ENCODE measurements at places on chromosomes 11 and 22. TPM values are rescaled to one million over a fixed set of nuclear protein-coding genes. Genes with fewer than 3 reads are reported as not detected.

DNA sequence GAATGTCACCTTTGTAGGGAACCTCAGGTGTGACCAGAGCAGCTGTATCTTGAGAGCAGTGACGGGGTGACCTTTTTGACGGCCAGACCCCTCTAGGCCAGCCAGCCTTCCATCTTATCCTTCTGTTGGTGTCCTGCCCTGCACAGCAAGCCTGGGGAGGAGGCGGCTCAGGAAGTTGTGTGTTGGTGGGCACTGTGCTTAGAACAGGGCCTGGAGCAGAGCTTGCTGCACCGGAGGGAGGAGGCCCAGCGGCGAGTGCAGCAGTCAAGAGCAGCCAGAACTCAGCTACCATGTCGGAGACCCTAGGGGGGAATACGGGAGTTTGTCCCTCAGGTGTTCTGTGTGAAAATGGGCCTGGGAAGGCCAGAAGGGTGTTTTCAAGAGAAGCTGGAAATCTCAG is 129.4 kb downstream of the OSBP2 start:
- DNase-seq = peak; percentile 14

DNA sequence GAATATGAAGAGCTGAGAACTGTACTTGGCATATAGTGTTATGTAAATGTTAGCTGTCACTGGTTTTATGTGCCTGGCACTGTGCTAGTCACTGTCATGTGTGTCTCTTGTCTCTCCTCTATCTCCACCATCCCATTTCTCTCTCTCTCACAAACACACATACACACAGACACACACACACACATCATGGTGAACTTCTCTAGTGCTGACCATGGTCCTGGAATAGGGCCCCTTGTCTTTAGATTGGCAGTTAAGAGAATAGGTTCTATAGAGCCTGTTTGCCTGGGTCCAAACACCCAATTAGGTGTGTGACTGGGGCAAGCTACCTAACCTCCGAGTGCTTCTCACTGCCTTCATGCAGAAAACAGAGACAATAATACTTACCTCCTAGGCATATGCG is 109.7 kb upstream of the NARS2 start:
- DNase-seq = no peak

CRYBA4 gene
- not detected for total RNA-seq

DNA sequence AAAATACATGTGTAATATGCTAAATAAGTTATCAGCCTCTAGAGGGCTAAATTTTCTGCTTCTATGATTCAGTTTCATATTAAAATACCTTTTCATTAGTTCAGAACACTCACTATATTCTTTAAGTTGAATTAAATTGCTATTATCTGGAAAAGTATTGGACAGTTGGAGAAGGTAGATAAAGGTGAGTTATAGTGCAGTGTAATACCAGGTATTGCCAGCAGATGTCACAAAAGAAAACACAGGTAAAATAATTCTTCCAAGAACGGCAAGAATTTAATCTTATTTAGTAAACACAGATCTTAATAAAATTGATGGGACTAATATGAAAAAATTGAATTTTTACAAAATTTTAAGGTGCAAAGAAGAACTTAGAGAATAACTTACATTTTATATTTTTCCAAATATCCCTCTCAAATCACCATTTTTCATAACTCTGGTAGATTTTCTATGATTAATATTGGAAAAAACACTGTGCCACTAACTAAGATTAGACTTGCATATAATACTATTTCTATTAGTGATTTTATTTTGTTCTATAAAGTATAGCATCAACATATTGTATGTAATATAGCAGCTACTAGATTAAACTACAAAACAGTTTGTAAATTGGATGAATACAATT is 1.7 kb upstream of the LRRC4C start:
- DNase-seq = no peak

MFRP gene
- not detected for total RNA-seq

Data from sigmoid colon (tissue), 7 donors.